ENCODE measurements at places on chromosomes 5 and 9.

- DNase-seq: no peak
Measured at GRCh38 chr9:134752471-134753168, 111.0 kb downstream of the COL5A1 start.

- DNase-seq: no peak
Measured at GRCh38 chr5:64754066-64754465, 14.4 kb downstream of the SREK1IP1 start.

GRCh38 chr9:38434365-38434764 is 10.1 kb upstream of the IGFBPL1 start:
- no peak for DNase-seq

DNA sequence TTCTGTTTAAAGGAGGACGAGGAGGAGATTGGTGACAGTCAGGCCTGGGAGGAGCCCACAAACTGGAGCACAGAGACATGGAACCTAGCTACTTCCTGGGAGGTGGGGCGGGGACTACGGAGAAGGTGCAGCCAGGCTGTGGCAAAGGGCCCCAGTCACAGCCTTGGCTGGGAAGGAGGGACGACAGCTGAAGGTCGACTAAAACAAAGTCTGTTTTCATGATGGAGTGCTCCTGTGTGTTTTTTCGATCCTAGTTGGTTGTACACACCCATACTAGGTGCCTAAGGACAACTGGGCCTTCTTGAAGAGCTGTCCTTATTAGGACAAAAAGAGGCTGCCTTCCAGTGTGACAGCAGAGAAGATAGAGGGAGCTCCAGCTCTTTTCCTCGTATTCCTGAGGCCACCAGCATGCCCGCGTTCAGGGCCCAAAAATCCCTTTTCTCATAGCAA is 2.9 kb downstream of the CCDC107 start:
- DNase-seq: peak; percentile 6

DNA sequence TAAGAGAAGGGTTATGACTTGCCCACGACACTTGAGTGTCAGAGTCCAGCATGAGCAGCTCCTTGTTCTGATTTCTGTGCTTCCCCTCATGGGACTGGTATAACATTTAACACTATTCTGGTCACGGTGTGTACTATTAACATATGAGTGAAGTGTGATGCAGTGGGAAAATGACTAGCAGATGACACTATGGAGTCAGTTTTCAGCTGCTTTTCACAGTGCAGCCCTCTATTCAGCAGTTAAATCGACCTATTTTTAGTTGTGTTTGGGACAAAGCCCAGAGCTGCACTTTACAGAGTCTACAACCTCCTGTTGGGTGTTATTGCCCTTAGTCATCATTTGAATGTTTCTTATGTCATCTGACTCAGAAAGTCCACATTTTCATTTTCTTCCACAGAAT is 59.1 kb downstream of the CHSY3 start:
- DNase-seq: no peak

DNA sequence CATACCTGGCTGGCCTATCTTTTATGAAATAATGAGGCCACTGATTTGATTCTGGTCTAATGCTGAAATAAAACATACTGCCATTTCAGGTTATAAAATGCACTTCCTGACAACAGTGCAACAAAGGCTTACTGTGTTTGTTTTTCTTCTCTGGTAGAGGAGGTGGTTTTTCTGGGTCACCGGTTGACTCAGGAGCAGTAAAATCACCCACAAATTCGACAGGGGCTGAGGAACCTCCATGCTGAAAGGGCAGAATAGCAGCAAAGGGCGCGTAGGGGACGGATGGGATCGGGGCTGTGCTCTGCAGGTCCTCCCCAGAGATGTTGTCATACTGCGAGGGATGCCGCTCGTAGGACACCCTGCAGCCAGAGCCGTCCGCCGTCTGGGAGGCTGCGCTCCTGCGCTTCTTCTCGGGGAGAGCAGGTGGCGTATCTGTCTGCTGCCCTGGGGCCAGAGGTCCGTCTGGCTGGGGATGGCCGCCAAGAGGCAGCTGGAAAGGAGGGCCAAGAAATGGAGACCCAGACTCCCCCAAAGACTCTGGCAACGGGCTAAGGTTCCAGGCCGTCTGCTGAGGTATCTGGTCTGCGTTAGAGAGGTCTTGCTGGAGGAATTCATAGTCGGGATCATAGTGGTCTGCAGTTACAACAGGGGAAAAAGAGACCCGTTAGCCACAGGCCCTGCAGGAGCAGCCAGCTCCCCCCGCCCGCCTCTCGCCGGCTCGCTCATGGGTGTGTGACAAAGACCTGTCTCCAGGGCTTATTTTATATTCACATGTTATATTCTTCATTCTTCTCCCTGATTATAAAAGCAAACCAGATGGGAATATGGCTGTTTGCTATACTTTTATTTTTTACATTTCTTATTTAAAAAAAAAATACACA is 80.7 kb downstream of the PRRT1B start:
- DNase-seq: no peak

DNA sequence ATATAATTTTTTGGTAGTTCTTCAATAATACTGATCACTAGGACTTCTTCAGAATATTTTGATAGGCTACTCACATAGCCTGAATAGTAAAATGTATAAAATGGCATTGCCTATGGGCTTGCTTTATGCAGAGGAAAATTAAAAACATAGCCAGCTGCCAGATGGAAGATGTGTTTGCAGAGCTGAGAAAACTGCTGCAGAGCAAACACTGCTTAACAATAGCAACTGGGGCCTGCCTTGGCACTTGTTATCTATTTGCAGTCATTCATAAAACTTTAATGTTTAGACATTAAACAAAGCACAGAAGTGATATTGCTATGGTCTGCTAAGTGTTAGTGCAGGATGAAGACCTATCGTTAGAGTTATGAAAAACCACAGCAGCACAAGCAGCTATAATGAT is 151.5 kb upstream of the SMC2 start:
- peak; percentile 55 for DNase-seq

- DNase-seq: no peak
Measured at GRCh38 chr5:138386290-138386689, 33.8 kb downstream of the KDM3B start.

- DNase-seq: no peak
Measured at GRCh38 chr5:16700081-16700480, 83.3 kb upstream of the RETREG1 start.

DNA sequence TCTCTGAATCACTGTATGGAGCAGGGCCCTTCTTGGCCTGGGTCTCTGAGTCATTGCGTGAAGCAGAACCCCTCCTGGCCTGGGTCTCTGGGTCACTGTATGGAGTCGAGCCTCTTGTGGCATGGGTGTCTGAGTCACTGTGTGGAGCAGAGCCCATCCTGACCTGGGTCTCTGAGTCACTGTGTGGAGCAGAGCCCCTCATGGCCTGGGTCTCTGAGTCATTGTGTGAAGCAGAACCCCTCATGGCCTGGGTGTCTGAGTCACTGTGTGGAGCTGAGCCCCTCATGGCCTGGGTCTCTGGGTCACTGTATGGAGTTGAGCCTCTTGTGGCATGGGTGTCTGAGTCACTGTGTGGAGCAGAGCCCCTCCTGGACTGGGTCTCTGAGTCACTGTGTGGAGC is 94.0 kb upstream of the RAPGEF1 start:
- DNase-seq: no peak

DNA sequence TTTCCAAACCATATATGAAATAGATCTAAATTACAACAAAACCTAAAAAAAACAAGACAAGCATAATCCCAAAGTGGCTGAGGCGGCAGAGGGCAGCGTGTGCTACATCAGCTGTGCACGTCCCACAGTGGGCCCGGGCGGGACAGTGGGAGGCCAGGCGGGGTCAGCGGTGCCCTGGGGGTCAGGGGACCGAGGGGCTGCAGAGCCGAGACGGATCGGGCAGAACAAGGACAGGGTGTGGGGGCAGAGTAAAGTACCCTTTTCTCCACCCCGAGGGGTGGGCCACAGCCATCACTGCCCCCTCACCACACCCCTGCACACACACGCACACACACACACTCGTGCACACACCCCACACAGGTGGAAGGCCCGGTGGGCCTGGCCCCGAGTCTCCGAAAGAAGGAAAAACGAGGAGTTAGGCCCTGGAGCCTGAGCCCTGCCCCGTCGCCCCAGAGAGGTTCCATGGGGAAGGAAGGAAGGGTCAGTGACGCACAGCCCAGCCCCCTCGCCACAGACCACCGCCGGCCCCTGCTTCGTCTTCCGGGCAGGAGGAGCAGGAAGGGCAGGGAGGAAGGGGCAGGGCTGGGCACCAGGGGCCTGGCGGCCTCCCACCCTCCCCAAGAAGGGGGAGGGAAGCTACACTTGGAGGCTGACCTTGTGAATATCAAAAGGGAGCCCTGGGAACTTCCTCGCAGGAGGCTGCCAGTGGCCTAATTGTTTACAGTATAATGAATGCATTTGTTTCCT is 49.6 kb upstream of the UBAC1 start:
- DNase-seq: no peak

GRCh38 chr5:84379749-84380148 is 4.9 kb downstream of the EDIL3 start:
- DNase-seq: no peak

DNA sequence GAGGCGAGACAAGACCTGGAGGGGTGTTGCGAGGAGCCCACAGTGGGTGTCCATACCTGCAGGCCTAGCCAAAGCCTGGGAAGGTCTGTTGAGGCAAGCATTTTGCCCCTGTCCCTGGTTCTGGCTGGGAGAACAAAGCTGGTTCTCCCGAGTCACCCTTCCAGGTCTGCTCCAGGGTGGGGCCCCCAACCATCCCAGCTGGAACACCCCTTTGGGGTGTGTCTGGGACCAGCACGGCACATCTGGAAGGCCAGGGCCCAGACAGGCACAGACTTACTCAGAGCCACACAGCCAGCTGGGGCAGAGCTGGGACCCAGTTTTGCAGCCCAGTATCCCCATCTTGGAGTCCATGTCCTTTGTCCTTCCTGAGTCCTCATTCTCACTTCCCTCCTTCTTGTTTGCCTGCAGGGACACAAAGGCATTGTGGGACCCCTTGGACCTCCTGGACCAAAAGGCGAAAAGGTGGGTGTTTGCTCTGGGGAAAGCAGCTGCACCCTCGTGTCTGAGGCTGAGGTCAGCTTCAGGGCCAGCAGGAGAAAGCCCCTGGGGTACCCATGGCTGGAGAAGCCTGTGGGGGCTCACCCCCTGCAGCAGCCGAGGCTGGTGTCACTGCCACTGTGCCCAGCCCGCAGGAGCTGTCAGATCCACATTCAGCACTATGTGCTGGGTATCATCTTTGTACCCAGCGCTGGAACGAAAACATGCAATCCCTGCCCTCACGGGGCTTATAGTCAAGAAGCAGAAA is 38.4 kb upstream of the ORM1 start:
- no peak for DNase-seq

DNA sequence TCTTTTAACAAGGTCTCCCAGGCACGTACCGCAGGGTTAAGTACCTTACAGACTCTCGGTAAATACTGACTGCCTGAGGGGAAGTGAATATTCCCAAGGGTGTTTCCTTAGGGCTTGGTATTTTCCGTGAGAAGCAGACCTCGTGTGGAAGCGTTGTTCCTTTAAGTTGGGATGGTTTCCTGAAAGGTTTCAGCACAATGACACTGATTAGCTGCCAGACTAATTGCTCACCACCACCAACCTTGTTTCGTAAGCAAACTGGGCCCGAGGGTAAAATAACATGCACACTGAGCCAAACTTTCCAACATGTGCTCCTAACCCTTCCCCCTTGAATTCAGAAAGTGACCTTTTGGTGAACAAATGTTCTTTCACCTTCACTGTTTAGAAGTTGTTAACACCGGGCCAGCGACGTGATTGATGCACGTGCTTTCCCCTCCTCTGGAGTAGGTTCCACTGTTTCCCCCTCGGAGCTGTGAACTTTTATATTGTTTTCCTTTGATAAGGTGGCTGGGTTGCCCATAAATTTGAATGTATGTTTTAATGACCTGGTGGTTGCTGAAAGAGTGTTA is 128.1 kb upstream of the RPS23 start:
- no peak for DNase-seq

DNA sequence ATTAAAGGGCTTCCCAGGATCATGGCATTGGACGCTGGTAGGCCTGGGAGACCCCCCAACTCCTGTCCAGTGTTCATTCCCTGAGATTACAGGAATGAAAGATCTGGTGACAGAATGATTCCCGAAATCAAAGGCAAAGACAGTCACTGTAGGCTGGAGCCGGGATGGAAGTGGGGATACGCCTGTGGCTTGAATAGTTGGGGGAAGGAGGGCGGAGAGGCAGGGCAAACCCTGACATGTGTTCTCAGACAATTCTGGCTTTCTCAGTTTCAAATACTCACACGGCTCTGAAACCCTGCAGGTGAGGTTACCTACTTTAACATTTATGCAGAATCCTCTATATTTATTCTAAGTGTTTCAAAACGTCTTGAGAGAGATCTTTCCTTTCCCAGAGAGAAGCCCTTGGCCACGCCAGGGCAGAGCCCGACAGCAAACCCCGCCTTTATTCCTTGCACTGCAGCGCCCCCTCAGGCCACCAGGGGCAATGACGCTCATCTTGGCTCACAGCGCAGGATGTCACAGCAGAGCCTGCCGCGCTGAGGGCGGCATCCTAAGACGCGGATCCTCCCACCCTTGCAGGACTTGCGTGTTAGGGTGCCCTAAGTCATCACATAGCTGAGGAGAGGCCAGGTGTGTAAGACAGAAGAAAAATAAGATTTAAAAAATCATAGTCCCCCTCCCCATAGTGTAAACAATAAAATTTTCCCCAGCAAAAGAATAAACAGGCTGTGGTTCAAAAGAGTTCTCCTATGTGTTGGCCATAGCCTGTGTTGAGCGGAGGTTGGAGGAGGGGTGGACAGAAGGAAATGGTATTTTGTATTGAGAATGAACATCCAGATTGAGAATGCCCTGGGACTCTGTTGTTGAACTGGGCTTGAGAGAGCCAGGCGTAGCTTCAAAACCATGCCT is 284.5 kb downstream of the NTRK2 start:
- peak; percentile 1 for DNase-seq

GRCh38 chr9:83029531-83030137 is 33.3 kb downstream of the RASEF start:
- no peak for DNase-seq

DNA sequence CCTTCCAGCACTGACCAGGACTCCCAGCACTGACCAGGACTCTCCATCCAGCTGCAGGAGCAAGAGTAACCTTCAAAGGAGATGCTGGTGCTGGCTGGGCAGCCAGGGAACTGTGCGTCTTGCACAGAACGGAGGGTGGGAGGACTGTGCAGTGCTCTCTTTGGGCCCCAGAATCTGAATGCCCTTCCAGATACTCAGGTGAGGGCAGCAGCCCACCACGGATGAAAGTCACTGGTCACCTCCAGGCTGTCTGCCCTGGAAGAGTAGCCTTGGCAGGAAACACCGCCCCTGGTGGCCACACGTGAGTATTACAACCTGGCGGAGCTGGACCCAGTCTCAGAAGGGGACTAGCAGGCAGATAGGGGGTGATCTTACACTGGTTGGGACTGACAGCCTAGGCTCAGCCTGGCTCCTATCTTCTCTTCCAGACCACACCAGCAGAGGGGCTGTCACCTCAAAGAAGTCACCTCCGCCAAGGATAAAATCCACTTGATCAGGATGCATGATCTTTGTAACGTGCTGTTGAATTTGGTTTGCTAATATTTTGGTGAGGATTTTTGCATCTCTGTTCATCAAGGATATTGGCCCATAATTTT is 4.8 kb upstream of the SARDH start:
- DNase-seq: peak; percentile 76

GRCh38 chr9:122370303-122370702 is 521 bp upstream of the PTGS1 start:
- no peak for DNase-seq

- no peak for DNase-seq
Measured at GRCh38 chr9:109020113-109020512, 6.8 kb upstream of the CTNNAL1 start.

Measured in NCI-H1694 (cell line).